Amniotic epithelial cell (primary cell): ENCODE measurements at places on chromosomes 1 and 21.

DNA sequence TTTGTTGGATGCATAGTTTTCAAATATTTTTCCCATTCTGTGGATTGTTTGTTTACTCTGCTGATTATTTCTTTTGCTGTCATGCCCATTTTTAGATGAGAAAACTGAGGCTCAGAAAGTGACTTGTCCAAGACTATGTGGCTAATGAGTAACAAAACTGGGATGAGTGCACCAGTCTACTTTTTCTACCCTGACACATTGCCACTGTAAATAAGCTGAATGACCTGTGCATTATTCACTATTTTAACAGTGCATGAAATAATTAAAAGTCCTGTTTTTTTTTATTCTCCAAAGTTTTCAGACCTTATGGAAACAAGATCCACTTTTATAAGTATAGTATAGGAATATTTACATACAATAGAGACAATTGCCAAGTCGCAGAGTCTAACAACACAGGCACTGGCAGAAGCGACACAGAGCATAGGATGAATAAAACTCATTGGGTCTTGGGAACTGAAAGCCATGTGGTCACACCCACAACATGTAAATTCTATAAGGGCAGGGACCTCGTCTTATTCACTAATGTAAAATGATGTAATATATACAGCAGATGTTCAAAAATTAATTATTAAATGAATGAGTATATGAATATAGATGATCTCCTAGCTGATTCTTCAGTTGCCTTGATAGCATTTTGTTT lies 45.2 kb downstream of the HLX start:
- no peak for DNase-seq

GRCh38 chr1:19505693-19506457 lies 20.5 kb upstream of the CAPZB start:
- no peak for DNase-seq

DNA sequence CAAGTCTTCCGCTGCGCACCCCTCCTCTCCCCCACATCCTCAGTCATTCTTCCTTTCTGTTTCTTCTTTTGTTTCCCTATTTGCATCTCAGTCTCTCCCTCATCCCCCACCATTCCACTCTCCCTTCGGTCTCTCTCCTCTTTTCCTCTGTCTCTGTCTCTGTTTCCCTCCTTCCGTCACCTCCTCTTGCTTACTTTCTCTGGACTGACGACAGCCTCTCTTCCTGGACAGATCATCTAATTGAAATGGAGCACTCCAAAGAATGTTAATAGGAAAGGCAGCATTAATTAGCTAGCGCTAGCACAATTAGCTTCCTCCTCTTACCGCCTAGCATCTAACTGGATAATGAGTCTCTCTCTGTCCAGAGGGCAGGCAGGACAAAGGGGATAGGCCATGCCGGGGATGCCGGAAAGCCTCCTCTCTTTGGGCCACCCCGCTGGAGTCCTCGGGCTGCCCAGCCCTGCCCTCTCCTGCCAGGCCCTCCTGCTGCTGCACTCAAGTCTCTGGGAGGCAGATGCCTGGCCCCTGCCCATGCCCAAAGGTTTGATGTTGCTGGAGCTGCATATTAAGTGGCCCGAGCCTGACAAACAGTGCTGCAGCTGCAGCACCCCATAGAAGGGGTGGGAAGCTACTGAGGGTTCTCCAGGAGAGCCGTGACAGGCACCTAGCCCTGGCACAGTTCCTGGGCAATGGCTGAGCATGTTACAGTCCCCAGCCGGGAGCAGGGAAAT lies 20.8 kb downstream of the DISP3 start:
- DNase-seq, result no peak

DNA sequence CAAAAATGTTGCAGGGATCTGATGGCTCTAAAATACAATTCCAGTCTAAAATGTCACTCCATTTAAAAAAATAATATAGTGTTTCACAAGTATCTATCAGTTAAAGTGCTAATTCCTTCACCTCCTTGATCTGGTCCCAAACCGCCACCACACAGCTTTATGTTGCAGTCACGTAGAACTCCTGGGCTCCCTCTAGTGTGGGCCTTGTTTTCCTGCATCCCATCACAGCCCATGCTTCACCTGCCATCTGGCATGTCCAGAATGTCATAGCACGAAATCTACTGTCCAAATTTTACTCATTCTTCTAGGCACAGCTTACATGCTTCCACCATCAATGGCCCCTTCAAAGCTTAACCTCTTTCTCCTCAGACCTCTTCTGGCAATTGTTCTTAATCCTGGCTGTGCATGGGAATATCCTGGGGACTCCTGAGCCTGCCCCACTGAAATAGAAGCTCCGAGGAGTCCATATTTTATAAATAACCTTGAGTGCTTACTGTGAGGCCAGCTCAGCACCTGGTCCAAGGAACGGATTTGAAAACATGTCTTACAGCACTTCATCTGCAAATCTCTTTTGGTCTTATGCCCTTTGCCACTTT lies 15.5 kb downstream of the FYB2 start:
- DNase-seq, result no peak

DNA sequence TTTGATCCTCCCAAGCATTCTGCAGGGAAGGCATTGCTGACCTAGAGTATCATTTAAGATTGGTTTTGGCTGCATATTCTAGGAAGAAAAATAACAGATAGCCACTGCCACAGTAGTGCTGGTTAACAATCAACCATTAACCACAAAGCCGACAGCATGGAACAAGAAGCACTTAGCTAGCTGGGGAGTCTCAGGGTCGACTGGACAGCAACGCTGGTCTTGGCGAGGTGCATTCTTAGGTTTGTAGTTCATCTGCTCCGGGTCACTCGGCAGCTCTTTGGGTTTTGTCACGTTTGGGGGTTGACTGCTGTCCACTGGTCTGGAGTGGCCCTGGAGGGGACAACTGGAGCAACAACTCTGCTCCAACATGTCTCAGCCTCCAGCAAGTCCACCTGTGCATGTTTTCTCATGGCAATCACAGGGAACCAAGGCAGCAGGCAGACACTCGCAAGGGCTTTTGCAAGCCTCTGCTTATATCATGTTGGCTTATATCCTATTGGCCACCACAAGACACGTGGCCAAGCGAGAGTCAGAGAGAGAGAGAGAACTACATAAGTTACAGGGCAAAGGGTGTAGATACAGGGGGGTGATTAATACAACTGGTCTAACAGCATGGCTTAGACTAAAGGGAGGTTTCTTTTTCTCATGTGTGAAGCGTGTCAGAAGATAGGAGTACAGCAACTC lies 99.5 kb downstream of the LACTBL1 start:
- DNase-seq, result no peak

DNA sequence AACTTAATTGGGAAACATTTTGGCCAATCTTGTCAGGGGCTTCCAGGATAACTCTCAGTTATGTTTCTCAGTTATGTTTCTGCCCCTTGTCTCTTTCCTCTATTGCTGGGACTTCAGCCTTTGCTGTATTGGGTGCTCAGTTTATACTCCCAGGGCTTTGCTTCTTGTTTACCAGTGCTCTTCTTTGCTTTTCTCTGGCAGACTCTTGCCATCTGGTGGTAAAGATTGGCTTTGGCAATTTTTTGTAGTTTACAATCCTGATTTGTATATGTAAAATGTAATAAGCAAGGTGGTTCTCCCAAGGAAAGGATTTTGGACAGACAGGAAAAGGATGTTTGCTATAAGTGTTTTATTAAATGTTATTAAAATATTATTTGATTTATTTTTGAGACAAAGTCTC lies 37.9 kb downstream of the FABP3 start:
- DNase-seq, result peak; percentile 49

DNA sequence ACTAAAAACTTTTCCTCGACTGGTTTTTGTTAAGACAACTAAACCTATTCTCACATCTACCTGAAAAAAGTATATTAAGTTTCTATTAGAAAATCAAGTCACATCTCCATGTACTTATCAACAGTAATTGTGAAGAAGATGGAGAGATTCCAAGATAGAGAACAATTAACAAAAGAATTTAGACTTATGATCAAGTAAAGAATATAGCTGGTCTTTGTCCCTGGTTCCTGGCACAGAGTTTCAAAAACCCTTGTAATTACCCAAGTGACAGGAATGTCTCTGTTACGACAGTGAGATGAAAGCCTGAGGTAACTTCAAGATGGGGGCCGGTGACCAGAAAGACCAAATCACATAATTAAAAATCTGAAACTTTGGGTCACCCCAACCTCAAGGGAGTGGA lies 91.6 kb downstream of the ASH1L start:
- no peak for DNase-seq

GRCh38 chr1:86018283-86018923 lies 138.2 kb downstream of the COL24A1 start:
- peak; percentile 7 for DNase-seq

GRCh38 chr21:24225431-24225830 lies 1381.8 kb downstream of the MRPL39 start:
- no peak for DNase-seq

GRCh38 chr1:55836086-55836485 lies 620.9 kb upstream of the USP24 start:
- DNase-seq, result no peak

- DNase-seq, result no peak
Measured at GRCh38 chr1:57063406-57064125, 97.8 kb upstream of the C8B start.

- no peak for DNase-seq
Measured at GRCh38 chr1:18819203-18819602, 40.3 kb downstream of the TAS1R2 start.

DNA sequence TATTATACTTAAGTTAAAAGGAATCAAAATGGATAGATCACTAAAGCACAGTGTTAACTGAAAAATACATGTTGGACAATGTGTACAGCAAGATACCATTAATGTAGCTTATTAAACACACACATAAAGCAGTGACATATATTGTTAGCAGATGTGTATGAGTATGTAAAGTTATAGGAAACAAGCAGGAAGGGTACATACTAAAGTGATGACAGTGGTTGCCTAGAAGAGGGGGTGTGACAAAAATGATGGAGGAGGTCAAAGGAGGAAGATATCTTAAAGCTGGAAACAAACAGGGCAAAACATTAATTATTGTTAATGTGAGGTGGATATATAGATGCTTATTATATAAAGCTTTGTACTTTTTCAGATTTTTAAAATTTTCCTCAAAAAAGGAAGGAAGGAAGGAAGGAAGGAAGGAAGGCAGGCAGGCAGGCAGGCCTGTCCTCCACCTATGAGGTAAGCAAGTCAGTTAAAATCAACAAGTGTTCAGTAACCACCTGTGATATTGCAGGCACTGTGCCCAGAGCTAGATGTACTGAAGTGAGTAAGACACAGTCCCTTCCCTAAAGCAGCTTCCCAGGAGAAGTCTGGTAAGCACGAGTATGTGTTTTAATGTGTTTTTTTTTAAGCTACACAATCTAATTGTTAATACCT lies 252.9 kb upstream of the NR5A2 start:
- peak; percentile 26 for DNase-seq

- peak; percentile 77 for DNase-seq
Measured at GRCh38 chr1:225845571-225846259, 35.8 kb downstream of the EPHX1 start.

- no peak for DNase-seq
Measured at GRCh38 chr1:204025917-204026707, 46.8 kb upstream of the SOX13 start.
